ENCODE measurements at places on chromosomes 7 and 10. TPM values are rescaled to one million over a fixed set of nuclear protein-coding genes. Genes with fewer than 3 reads are reported as not detected.

DNA sequence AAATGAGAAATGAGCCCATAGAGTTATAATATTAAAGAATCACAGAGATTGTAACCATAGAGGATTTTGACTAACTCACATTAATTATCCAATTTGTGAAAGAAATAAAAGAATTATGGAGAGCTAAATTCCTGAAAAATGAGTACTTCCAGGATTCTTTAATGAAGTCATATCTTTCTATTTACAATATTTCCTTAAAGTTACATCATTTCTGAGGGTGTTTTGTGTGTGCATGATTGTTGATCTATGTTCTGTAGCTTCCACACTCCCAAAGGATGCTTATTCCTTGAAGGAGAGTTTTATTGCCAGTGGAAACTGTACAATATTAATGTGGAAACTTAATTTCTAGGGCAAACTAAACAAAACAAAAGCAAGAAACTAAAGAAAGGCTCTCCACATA is 299.6 kb downstream of the MDFIC start:
- H3K4me3 ChIP-seq: no peak overlapping the region
- no peaks in the 10 kb centered on the region for H3K36me3 ChIP-seq
- H3K4me1 ChIP-seq: no peaks in the 10 kb centered on the region
- DNase-seq: no peak
- H3K27ac ChIP-seq: no peak overlapping the region

- H3K36me3 ChIP-seq: no peaks in the 10 kb centered on the region
- no peaks in the 10 kb centered on the region for H3K27me3 ChIP-seq
- H3K4me3 ChIP-seq: peak overlapping the region; percentile 41
- H3K4me1 ChIP-seq: peaks cover 4% of the 10 kb centered on the region
- H3K27ac ChIP-seq: peak overlapping the region; percentile 89
These were observed 268 bp upstream of the IGFBP3 start for GRCh38 chr7:45921381-45921698.

DNA sequence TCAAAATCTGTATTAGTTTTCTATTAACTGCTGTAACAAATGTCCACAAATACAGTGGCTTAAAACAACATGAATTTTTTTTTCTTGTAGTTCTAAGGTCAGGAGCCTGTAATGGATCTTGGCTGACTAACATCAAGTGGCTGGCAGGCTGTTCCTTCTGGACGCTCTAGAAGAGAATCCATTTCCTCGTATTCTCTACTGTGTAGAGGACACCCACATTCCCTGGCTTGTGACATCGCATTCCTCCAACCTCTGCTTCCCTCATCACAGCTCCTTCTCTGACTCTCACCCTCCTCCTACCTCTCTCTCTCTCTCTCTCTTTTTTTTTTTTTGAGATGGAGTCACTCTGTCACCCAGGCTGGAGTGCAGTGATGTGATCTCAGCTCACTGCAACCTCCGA is 4.8 kb upstream of the CALHM1 start:
- H3K4me1 ChIP-seq: no peaks in the 10 kb centered on the region
- no peaks in the 10 kb centered on the region for H3K36me3 ChIP-seq
- no peak overlapping the region for H3K4me3 ChIP-seq
- DNase-seq: no peak
- H3K27ac ChIP-seq: no peak overlapping the region

DNA sequence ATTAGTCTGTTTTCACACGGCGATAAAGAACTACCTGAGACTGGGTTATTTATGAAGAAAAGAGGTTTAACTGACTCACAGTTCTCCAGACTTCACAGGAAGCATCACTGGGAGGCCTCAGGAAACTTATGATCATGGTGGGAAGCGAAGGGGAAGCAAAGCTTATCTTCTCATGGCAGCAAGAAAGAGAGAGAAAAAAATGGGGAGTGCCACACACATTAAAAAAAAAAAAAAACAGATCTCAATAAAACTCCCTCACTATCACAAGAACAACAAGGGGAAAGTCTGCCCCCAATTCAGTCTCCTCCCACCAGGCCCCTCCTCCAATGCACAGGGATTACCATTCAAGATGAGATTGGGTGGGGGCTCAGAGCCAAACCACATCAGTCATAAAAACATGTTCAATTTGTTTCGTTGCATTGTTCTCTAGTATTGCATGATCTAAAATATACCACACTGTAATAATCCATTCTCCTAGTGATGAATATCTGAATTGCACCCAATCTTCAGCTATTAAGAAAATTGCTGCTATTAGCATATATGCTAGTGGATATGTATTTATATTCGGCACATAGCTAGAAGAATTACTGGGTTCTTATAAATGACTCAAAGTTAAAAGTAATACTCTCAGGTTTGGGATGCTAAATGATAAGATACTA is 328.9 kb upstream of the KCND2 start:
- H3K4me3 ChIP-seq: no peak overlapping the region
- H3K27ac ChIP-seq: no peak overlapping the region
- no peaks in the 10 kb centered on the region for H3K27me3 ChIP-seq
- DNase-seq: no peak

DNA sequence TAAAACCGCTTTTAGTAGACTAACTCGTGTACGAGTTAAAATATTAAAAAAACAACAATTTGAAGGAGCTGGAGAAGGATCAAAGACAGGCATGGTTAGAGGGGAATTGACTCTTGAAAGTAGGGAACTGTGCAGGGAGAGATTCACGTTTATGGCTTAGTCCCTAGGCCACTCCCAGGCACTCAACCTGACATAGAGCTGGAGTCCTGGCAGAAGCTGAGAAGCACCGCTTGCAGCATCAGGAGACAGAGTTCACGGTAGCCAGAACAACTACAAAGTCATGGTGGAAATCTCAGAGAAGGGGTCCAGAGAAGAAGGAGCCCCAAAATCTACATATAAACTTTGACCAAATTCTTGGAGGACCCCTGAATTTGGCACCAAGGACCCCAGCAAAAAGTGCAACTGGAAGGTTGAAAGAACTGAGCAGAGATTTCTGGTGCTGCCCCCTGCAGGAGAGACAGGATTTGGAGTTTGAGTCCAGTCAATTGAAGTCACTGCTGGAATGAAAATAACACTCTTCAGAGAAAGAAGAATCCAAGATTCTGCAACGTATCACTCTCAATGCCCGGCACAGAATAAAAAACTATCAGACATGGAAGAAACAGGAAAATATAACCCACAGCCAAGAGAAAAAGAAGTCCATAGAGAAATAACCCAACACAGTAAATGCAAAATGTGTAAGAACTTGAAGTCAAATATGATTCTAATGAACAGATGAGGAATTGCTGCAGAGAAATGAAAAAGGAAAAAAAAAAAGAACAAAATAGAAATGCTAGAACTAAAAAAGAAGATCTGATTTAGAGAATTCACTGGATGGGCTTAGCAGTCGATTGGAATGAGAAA is 493.3 kb upstream of the PODXL start:
- no peaks in the 10 kb centered on the region for H3K27me3 ChIP-seq
- DNase-seq: no peak
- H3K27ac ChIP-seq: no peak overlapping the region

- no peak for DNase-seq
- no peak overlapping the region for H3K4me3 ChIP-seq
- no peaks in the 10 kb centered on the region for H3K27me3 ChIP-seq
- H3K4me1 ChIP-seq: no peaks in the 10 kb centered on the region
These were observed 14.9 kb upstream of the SP4 start for GRCh38 chr7:21412957-21413356.

DNA sequence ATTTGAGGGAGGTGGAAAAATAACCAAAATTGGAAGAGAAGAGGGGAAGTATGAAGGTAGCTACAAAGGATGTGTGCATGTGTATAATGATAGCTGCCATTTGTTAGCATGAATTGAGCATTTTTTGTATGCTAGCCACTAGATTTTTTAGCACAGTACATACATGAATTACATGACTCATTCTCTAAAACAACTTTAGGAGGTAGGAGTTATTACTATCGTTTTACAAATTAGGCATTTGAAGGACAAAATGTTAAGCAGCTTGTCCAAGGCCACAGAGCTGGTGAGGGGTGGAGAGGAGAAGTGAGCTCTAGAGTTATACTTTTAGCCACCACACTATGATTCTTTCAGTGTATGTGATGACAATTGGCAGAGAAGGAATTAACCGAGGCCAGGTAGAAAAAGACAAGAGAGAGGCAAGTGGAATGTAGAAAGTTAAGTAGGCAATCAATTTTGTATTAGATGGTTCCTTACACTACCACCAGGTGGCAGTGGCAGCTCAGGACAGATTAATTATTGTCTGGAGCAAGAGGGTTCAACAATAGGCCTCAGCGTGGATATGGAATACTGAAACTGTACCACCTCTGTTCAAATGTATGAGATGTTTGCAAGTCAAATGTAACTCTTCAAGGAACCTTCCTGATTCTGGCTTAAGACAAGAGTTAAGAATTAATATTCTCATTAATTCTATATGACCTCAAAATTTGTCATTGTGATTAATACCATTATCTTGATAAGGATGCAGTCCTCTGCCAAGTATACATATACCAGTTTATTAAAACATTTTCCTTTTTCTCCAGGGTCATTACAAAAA is 128.0 kb downstream of the MBL2 start:
- H3K27ac ChIP-seq: no peak overlapping the region
- H3K4me3 ChIP-seq: no peak overlapping the region
- H3K27me3 ChIP-seq: no peaks in the 10 kb centered on the region
- H3K36me3 ChIP-seq: no peaks in the 10 kb centered on the region

DNA sequence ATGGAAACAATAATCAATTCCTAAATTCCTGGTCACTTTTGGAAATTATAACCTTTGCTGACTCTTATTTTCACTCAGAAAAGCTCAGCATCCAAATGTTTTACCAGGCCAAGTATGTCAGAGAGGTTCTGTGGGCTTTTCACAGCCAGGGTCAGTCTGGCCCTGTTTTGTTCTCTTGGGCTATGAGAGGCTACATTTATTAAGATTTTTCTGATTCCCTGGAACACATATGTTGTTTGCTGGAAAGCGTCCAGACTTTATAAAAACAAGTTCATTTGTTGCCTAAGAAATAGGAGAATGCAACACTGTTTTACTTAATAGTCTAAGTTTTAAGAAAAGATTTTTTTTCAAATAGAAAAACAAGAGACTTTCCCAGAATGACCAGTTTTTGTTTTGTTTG is 238.4 kb upstream of the PLXDC2 start:
- H3K27me3 ChIP-seq: no peaks in the 10 kb centered on the region
- H3K4me1 ChIP-seq: no peaks in the 10 kb centered on the region
- no peaks in the 10 kb centered on the region for H3K36me3 ChIP-seq
- H3K27ac ChIP-seq: no peak overlapping the region
- no peak overlapping the region for H3K4me3 ChIP-seq

DNA sequence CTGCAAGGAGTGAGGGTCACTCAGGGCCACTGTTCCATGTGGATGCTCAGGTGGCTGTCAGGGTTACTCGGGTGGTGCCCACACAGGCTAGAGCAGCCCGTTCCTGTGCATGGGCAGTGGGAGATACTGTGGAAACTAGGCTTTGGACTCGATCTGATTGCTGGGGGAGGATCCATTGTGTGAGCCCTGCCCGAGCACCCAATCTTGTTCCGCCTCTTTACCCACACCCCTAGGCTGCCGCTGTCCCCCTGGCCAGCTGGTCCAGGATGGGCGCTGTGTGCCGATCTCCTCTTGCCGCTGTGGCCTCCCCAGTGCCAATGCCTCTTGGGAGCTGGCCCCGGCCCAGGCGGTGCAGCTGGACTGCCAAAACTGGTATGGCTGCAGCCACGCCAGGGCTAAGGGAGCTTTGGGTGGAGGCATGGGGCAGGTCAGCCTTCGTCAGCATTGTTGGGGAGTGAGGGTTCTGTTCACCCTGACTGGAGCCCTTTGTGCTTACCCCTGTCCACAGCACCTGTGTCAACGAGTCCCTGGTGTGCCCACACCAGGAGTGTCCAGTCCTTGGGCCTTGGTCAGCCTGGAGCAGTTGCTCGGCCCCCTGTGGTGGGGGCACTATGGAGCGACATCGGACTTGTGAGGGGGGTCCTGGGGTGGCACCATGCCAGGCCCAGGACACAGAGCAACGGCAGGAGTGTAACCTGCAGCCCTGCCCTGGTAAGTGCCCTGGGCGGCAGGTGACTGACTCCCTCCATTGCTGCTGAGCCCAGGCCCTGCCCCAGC is 12.4 kb upstream of the ZNF862 start:
- no peaks in the 10 kb centered on the region for H3K27me3 ChIP-seq
- DNase-seq: no peak
- H3K36me3 ChIP-seq: no peaks in the 10 kb centered on the region
- no peaks in the 10 kb centered on the region for H3K4me1 ChIP-seq

DNA sequence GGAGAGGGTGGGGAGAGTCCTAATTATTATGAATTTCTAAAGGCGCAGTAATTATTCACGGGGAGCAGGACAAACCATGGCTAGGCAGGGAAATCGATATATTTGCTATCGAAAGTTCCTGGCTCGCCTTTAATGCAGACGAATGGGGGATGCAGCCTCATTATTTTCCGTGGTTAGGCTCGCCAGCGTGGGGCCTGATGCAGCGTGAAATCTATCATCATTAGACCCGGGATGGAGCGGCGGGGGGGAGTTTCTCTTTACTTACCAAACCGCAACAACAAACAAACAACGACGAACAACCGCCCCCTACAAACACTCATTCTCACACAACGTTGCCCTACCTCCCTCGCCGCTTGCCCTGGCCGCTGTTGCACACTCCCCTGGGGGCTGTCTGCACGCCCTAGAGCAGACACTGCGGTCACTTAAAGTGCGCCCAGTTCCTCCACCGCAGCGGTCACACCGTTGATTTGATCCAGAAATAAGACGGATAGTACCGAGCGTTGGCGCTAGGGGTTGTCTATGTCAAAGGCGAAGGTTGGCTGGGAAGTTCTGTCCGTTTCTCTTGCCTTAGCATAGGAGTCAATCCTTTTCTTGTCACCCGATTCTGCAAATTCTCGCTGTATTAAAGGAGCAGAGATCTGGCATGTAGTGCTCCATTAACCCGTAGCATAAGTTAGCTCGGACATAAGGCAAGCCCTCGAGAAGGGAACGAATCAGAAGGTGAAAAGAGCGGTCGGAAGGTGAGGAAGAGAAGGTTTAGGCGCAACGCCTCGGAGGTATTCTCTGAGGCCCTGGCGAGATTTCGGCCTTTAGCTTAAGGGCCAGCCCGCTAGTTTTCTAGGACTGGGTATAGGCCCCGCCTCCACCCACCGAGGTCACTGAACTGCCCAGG is 10.4 kb downstream of the NXPH1 start:
- H3K36me3 ChIP-seq: no peaks in the 10 kb centered on the region
- peaks cover 12% of the 10 kb centered on the region for H3K27me3 ChIP-seq
- DNase-seq: no peak
- no peak overlapping the region for H3K27ac ChIP-seq

- H3K36me3 ChIP-seq: no peaks in the 10 kb centered on the region
- no peaks in the 10 kb centered on the region for H3K27me3 ChIP-seq
- no peaks in the 10 kb centered on the region for H3K4me1 ChIP-seq
These were observed 49.3 kb downstream of the CALML3 start for GRCh38 chr10:5573968-5574641.

GRCh38 chr10:114276671-114277070 is 37.6 kb downstream of the VWA2 start:
- no peak overlapping the region for H3K4me3 ChIP-seq
- no peak for DNase-seq

GRCh38 chr10:49273626-49274025 is 25.3 kb upstream of the C10orf71 start:
- no peak for DNase-seq
- H3K27me3 ChIP-seq: no peaks in the 10 kb centered on the region
- no peaks in the 10 kb centered on the region for H3K4me1 ChIP-seq
- H3K4me3 ChIP-seq: no peak overlapping the region
- no peak overlapping the region for H3K27ac ChIP-seq

CRPPA gene
- 0.29 TPM for total RNA-seq

PDE1C gene
- total RNA-seq: 26.4 TPM

MUC12 gene
- total RNA-seq: 14.9 TPM

AEBP1 gene
- total RNA-seq: 263 TPM

CALML3 gene
- not detected for total RNA-seq

CNPY1 gene
- not detected for total RNA-seq

GPR85 gene
- total RNA-seq: 4.8 TPM
